ENCODE measurements at places on chromosomes 16 and 17.

- DNase-seq, result no peak
Measured at GRCh38 chr16:12798846-12799245, 4.8 kb downstream of the CPPED1 start.

DNA sequence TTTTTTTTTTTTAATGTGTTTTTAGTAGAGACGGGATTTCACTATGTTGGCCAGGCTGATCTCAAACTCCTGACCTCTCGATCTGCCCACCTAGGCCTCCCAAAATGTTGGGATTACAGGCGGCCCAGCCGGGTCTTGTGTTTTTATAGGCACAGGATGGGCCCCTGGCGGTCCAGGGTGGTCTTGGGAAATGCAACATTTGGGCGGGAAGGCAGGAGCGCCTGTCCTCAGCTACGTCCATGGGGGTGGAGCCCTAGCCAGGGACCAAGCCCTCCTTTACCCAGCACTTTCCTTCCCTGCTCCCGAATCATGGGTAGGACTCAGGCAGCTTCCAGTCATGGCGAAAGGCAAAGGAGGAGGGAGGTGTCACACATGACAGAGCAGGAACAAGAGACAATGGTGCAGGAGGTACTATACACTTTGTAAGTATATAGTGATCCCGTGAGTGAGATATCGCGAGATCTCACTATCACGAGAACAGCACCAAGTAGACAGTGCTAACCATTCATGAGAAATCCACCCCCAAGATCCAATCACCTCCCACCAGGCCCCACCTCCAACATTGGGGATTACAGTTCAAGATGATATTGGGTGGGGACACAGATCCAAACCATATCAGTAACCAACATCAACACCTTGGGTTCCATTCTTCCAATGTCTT lies 226.7 kb upstream of the WSCD1 start:
- no peak for DNase-seq

DNA sequence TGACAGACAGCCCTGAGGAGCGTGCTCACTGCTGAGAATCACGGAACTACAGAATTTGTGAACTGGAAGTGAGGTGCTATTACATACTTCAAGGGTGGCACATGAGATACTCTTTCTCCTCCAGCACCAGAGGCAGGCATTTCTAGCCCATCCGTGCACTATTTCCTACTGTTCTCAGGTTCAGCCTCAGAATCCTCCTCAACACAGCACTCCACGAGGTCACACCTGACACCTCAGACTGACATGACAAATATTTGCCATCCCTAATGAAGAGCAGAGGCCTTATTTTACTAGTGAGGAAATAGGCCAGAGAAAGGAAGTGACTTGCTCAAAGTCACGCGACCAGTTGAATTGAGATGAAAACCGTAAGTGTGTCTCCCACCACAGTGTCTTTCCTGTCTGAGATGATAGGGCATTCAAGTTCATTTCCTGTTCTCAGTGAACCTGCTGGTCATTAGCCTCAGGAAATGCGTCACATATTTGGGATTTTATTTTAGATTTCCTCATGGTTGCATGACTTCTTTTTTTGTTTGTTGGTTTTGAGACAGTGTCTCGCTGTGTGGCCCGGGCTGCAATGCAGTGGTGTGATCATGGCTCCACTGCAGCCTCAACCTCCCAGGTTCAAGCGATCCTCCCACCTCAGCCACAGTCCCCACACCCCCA lies 23.6 kb downstream of the SEZ6 start:
- DNase-seq, result peak; percentile 29

- no peak for DNase-seq
Measured at GRCh38 chr16:10965440-10966061, 21.2 kb downstream of the CLEC16A start.

DNA sequence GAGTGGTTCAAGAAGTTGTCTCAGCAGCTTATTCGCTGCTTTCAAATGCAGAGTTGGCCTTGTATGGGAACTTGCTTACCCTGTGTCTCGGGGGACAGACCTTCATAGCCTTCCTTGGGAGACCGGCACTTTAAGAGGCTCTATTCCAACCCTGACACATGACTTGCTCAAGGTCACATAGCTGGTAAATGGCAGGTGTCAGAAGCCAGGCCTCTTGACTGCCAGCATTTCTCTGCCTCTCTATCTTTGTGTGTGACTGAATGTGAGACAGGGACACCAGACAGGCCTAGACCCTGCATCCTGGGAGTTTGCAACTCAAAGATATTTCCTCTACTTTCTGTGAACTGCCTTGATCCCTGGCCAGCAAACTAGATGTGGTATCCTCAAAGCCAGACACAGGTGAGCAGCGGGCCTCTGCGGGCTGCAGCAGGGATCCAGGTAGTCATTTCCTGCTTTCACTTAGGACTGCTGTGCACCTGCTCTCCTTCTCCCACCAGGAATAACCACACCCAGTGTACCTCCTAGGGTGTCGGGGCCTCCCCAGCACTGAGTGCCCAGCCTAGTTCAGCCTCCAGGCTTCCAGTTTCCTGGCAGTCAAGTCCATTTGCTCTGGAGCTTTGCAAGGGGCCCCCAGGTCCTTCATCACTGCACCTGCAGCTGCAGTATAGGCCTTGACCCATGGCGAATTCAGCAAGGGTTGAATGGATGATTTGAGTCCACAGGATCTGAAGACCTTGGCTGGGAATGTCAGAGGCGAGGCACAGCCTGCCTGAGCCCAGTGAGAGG lies 116.6 kb upstream of the TNRC6C start:
- DNase-seq, result no peak

DNA sequence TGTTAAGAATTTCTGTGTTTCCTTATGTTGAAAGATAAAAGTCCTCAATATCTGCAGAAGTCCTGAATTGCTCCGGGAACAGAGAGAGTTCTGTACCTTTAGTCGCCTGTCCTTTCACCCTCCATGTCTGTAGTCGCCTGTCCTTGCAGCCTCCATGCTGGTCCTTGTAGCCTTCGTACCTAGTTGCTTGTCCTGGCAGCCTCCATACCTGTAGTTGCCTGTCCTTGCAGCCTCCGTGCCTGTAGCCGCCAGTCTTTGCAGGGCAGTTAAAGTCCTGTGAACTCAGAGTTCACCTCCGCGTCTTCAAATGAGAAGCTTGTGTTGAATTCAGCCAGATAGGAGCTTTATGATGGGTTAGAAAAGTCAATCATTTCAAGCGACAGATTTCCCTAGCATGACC lies 19.5 kb upstream of the ITGAX start:
- DNase-seq, result no peak

- no peak for DNase-seq
Measured at GRCh38 chr16:82682767-82683166, 56.0 kb downstream of the CDH13 start.

DNA sequence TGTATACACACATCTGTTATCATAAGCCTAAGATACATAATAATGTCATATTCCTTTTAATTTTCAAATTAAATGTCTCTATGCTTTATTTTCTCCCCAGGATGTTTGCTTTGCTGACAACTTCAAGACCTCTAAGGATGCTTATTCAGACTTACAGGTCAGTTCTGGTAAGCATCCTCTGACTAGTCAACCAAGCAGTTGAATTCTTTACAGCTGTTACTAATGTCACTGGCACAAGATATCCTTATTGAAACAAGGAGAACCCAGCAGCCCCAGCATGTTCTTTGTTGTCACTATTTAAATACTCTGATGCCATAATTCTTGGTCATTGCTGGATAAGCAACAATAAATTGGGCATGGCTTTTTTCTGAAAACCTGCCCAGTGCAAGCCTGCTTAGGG lies 232.3 kb upstream of the PMFBP1 start:
- no peak for DNase-seq

- no peak for DNase-seq
Measured at GRCh38 chr16:9906218-9906617, 276.0 kb downstream of the GRIN2A start.

GRCh38 chr16:49874613-49875237 lies 18.8 kb upstream of the ZNF423 start:
- no peak for DNase-seq

DNA sequence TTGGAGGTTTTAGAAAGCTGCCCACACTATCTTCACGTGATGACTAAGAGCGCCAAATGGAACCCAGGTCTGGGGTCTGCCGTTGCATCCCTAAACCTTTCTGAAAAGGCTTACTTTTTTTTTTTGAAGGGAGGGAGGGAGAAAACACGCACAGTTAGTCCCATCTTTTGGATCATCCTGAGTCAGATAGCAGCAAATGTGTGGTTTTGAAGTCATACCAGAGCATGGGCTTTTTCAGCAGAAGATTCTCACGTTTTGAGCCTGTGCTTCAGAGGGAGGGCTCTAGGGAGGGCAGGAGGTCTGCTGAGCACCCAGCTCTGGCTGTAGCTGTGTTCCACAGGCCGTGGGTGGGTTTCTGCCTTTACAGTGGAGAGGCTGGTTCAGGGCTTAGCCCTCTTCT lies 194.7 kb downstream of the SNX29 start:
- DNase-seq, result no peak

GRCh38 chr17:3904501-3904900 lies 11.6 kb upstream of the CAMKK1 start:
- no peak for DNase-seq

DNA sequence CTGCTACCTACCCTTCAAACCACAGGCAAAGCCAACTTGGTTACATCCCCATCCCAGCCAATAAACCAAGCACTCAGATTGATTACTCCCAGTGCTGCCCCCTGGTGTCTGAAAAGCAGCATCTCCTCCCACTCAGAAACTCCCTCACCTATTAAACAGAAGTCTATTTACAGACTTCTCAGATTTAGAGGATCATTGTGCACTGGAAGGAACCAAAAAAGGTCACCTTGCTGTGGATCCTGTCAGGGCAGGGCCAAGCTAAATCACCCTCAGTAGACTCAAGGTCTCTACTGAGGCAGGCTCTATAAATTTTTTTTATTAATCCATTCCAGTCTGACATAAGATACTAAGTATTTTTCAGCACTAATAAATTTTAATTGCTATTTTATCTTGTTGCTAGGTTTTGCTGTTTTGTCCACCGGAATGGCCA lies 17.6 kb downstream of the HIGD1B start:
- peak; percentile 37 for DNase-seq

- no peak for DNase-seq
Measured at GRCh38 chr17:31007695-31008373, 37.0 kb downstream of the RNF135 start.

GRCh38 chr17:41638194-41638593 lies 13.8 kb upstream of the KRT17 start:
- DNase-seq, result no peak

DNA sequence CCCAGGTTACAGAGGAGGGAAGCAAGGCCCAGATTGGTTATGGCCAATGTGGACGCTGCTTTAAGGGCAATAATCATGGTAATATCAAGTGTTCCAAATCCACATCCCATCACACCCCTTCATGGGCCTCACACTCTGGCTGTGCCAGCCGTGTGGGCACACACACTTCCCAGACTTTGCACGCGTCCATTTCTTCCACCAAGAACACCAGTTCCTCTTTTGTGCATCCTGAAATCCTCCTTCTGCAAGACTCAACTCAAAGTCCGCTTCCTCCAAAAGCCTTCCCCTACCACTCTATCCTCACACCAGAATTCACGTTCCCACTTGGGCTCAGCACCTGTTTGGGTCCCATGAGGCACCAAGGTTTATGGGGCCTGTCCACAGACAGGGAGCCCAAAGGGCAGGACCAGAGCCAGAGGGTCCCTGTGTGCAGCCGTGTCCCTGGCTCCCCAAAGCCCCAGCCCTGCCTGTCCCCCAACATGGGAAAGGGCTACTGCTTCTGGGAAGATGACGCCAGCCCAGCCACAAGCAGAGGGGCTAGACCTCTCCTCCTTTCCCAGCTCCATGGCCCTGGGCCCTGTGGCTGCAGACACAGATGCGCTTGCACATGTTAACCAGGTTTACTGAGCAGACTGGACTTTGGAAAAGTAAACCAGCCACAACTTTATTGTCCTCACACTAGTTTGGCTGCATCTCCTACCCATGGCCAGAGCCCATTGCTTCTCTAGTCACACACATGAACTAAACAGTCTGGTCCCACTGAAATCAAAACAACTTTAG lies 20.3 kb downstream of the SPNS3 start:
- no peak for DNase-seq

DNA sequence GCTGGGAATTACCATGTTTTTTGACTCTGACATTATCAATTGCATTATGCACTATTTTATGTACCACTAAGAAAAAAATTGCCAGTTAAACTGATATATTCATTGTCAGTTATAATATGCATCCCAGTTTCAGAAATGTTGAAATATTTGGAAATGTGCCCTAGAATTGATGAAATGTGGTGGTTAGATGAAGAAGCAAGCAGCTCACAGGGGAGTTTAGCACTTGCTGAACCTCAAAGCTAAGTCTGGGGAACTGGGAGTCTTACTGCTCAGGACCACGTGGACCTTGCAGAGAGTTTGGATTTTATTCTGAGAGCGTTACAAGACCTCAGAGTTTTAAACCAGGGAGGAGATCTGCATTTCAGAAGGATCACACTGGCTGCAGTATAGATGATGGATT lies 67.9 kb downstream of the TNRC6C start:
- no peak for DNase-seq

DNA sequence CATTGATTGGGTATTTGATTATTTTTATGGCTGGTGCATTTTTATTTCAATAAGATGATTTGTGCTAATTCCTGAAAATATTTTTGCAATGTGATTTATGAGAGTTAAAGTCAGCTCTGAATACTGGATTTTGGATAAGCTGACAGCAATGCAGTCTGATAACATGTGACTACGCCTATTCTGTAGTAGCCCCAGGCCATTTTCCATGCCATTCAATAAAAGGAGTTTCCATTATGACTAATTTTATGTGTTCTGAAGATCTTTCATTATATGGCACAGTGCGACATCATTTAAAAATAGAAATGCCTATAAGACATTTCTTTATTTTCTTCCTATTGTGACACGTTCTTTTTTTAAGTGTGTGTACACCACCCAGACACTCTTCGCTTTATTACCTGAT lies 46.3 kb downstream of the KCNJ2 start:
- DNase-seq, result no peak

- no peak for DNase-seq
Measured at GRCh38 chr16:23156946-23157460, 7.8 kb upstream of the USP31 start.

DNA sequence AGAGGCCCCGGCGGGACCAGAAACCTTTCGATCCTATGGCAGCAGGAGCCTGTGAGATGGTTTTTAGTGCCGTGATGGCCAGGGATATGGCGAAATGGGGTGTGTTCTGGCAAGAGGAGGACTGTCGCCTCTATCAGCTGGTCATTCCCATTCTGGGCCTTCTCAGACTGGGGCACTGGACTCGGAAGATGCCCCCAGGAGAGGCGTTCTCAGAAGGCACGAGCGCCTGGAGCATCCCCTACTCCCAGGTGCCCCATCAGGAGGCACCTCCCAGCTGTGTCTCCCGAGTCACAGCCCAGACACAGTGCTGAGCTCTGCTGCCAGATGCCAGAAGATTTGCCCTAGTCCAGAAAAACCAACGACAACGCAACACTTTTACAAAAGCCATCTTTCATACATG lies 54.6 kb upstream of the ENDOV start:
- no peak for DNase-seq

DNA sequence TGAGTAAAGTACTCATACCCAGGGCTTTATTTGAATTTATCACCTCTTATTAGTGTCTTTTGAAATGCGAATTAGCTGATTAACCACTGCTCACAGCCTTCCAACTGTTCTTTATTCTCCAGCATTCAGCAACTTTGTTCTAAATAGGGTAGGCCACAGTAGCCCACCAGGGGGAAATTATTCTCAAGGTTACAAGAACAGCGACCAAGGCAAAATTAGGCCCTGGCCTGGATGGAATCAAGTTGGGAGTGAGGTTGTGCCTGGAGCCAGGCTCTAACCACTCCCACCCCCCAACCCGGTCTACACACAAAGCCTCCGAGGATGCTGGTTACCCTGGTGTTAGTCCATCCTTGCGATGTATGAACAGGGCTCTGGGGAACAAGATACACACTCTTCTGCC lies 245.5 kb downstream of the STX8 start:
- DNase-seq, result no peak

GRCh38 chr16:80144191-80144590 lies 396.6 kb upstream of the DYNLRB2 start:
- DNase-seq, result no peak

Data from activated CD8-positive, alpha-beta memory T cell treated with anti-CD3 and anti-CD28 coated beads for 4 hours (primary cell).